Stromal cell of bone marrow (primary cell): ENCODE measurements at places on chromosomes 12 and 14.
A peak's percentile ranks its signal among the peaks of the same experiment; 100 is the strongest.

DNA sequence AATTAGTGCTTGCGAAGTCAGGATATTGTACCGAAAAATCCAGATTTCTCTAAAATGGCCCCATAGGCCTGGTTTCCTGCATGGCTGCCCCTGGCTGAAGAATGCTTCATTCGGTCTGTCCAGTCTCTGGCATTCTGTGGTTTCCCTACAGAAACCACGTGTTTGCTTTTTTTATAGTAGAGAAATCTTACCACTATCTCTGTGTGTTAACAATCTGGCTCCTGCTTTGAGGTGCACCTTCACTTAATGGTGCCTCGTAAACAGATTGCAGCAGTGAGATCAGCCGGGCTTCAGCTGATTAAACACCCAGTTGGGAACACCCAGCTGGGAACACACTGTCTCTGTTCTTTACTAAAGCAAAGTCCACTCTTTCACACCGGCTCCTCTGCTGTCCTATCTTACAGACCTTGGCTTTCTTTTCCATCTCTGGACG lies 6.7 kb upstream of the DNAAF2 start:
- no peak for DNase-seq

GRCh38 chr14:74083784-74084276 lies 423 bp downstream of the ALDH6A1 start:
- DNase-seq: no peak

DNA sequence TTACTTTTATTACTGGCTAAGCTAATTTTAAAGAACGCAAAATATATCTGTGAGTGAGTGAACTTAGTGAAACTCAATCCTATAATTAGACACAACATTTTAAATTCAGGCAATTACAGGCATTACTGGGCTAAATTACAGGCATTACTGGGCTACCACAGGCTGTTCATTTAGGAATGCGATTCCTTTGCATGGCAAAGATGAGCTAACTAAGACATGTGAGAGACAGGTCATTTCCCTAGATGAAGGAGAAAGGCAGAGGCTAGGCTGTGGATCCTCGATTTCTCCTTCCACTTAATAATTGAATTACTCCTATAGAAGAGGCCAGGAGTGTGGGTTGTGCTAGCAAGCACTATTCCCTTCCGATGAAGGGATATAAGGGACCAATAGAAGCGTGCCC lies 429.4 kb upstream of the LMO3 start:
- DNase-seq: no peak

DNA sequence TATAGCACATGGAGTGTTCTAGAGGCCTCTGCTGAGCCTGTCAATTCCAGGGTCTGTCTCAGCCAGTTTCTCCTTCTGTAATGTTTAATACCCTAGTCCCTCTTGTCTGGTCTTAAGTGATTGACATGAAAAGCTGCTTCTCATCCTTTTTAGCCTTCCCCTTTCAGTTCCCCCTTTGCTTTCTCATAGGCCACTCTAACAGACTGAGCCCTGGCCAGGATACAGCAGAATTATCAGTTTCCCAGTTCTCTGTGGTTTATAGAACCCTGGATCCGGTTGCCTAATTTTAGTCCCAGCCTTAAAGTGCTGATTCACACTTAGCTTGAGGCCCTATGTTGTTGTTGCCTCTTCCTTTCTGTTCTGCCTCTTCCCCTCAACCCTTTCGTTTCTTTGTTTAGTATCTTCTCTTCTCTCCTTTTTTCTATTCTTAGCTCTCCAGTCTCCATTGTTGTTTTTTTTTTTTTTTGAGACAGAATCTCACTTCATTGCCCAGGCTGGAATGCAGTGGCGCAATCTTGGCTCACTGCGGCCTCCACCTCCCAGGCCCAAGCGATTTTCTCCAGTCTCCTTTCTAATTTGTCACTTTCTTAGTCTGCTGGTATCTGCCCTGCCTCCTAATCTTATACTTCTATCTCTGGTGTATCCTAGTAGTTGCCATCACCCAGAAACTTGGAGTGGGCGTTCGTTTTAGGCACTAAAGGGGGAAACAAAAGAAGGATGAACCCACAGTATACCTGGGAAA lies 2.9 kb upstream of the BIN2 start:
- DNase-seq: peak; percentile 74

DNA sequence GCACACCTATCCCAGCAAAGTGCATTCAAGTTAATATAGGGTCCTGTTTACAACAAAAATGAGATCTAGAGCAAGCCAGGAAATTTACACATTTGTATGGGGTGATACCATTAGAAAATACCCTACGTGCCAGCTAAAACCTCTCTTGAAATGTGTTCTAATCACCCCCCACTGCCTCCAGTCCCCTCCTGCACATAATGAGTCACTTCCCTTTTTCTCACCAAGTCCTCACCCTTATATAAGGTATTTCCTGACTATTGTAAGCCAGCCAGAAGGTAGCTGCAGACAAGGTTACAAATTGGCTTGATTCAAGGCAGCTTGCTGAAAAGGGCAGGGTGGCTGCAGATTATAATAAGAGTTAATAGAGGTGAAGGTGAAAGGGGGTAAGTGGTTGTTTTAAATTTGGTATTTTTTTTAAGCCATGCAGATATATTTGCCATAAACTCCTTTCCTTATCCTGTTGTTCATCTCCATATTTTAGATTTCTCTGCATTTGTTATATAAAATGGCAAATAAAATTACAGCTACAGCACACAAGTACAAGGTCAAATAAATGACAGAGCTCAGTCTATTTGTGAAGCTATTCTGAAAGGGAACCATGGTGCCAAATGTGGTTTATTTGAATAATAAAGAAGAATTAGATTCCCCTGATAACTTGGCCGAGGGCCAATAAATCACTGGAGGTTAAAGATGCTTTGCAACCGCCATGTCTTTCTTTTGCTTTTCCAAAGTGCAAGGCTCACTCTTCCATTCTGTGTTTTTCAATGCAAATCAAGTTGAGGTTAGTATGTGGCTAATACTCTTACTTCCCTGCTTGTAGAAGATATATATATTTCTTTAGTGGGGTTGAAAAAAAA lies 385.9 kb downstream of the EGLN3 start:
- no peak for DNase-seq

GRCh38 chr14:34232790-34233189 lies 229.2 kb downstream of the SPTSSA start:
- no peak for DNase-seq

DNA sequence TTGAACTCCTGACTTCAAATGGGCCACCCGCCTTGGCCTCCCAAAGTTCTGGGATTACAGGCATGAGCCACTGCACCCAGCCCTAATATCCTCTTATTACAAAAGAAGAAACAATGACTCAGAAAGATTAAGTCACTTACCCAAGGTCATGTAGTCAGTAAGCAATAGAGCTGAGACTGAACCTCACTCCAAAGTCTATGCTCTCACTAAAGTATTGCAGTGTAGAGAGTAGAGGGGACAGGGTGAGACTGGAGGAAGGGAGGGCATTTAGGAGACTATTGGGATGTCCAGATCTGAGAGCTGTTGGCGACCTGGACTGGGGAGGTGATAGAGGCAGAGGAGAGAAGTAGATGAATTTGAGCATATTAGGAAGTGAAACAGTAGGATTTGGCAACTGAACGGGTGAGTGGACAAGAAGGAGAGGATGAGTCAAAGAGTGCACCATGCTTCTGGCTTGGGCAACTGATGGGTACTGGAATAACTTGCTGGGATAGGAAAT lies 11.8 kb downstream of the P2RX7 start:
- DNase-seq: peak; percentile 43

- DNase-seq: no peak
Observed at GRCh38 chr12:19189522-19189921, 60.0 kb downstream of the PLEKHA5 start.

GRCh38 chr14:55605793-55606192 lies 25.8 kb downstream of the KTN1 start:
- DNase-seq: no peak

GRCh38 chr12:63893170-63893569 lies 48.7 kb downstream of the SRGAP1 start:
- no peak for DNase-seq

DNA sequence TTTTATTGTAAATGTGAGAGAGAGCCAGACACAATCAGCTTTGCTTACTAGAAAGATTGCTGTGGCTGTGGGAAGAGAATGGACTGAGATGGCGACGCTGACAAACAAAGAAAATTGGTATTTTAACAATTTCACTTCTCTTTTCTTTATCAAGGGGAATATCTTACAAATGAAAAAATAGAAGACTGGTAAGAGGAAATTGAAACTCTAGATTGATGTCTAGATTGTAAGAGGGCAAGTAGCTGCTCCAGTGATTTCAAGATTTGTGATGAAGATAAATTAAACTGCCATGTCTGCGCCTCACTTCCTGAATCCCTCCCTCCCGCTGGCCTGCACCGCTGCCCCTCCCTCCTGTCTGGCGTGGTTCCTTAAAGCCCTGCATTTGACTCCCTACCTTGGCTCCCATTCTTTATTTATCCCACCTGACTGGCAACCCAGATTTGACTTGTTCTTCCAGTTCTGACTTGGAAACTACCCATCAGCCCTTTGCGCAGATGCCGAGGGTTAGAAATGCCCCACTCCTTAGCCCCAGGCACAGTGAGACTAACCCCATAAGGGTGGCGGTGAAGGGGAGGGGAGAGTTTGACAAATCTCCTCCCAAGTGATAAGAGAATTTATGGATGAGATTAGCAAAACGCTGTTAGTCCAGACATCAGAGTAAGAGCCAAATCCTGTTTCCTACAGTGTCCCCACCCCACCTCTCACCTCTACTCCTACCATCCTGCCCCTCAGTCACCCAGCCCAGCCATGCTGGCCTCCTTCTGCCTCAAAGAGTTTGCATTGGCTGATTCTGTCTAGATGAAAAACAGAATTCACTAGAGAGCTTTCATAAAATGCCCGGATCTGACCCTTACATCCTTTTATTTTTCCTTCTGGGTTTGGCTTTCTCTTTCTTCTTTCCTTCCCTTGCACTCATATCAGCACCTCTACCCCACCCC lies 125.3 kb upstream of the ATF7IP start:
- DNase-seq: no peak
